ENCODE measurements at places on chromosomes 7 and 10. TPM values are rescaled to one million over a fixed set of nuclear protein-coding genes. Genes with fewer than 3 reads are reported as not detected.

MPP7 gene
- total RNA-seq = 0.27 TPM

SPDYE11 gene
- total RNA-seq = not detected

CFAP58 gene
- 0.40 TPM for total RNA-seq

DLG5 gene
- 13.4 TPM for total RNA-seq

ZNF365 gene
- 2.2 TPM for total RNA-seq

TMEM213 gene
- total RNA-seq = not detected

FAM131B gene
- 0.93 TPM for total RNA-seq

GPRIN2 gene
- total RNA-seq = not detected

RHOBTB1 gene
- 30.3 TPM for total RNA-seq

TAS2R4 gene
- total RNA-seq = 1.7 TPM

PNLIP gene
- total RNA-seq = not detected

FAM25A gene
- total RNA-seq = not detected

MKLN1 gene
- 54.3 TPM for total RNA-seq

TMEM225B gene
- total RNA-seq = 0.43 TPM

VSTM4 gene
- total RNA-seq = 0.27 TPM

LIPN gene
- not detected for total RNA-seq

PDE1C gene
- total RNA-seq = 0.43 TPM

EVX1 gene
- not detected for total RNA-seq

NANOS1 gene
- total RNA-seq = 0.27 TPM

GDF10 gene
- not detected for total RNA-seq

NKX2-3 gene
- 2.4 TPM for total RNA-seq

LRGUK gene
- total RNA-seq = 0.13 TPM

KLF14 gene
- total RNA-seq = not detected

IFIT1 gene
- 1.5 TPM for total RNA-seq

DEPP1 gene
- 230 TPM for total RNA-seq

ACSL5 gene
- total RNA-seq = 10.6 TPM

ASB10 gene
- total RNA-seq = not detected

OR6B1 gene
- not detected for total RNA-seq

ANKRD30A gene
- not detected for total RNA-seq

FXYD4 gene
- not detected for total RNA-seq

ZNF316 gene
- total RNA-seq = 11.1 TPM

PTF1A gene
- not detected for total RNA-seq

PNLIPRP3 gene
- total RNA-seq = not detected

GNG11 gene
- total RNA-seq = 123 TPM

WIPF3 gene
- not detected for total RNA-seq

CTAGE4 gene
- total RNA-seq = 1.1 TPM

ZNF25 gene
- 8.5 TPM for total RNA-seq

Measured in thoracic aorta endothelial cell (primary cell).